ENCODE measurements at places on chromosomes 7 and 10.

DNA sequence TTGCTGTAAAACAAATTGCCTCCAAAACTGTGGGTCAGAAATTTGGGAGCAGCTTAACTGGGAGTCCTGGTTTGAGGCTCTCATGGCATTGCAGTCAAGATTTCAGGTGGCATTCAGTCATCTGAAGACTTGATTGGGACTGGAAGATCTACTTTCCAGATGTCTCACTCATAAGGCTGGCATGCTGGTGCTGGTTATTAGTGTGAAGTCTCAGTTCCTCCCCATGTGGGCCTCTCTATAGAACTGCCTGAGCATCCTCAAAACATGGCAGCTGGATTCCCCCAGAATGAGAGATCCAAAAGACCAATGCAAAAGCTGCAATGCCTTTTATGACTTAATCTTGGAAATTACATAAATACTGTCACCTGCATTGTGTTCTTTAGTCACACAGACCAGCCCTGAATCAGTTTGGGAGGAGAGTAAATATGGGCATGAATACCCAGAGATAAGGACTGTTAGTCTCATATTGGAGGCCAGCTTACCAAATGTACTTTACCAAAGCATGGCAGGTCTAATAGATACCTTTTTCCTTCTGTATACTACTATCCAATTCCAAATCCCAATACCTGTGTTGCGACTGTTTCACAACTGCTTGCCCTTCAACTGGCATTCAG, 6.5 kb upstream of the HERPUD2 start:
- no peak for DNase-seq

- no peak for DNase-seq
Observed at GRCh38 chr10:129971381-129972144, 7.5 kb upstream of the EBF3 start.

- no peak for DNase-seq
Observed at GRCh38 chr10:12401466-12401865, 52.1 kb downstream of the CAMK1D start.

- DNase-seq, result no peak
Observed at GRCh38 chr7:133310232-133310862, 57.5 kb downstream of the EXOC4 start.

DNA sequence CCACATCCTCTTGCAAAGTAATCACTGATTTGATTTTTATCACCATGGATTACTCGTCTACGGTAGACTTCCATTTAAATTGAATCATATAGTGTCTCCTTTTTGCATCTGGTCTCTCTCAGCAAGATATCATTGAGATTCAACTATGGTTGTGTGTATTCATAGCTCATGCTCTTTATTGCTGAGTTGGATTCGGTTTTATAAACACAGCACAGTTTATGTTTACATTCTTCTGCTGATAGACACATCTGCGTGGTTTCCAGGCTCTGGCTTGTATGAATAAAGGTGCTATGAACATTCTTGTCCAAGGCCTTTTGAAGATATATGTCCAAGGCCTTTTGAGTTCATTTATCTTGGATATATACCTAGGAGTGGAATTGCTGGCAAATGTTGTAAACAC, 356.5 kb upstream of the CELF2 start:
- no peak for DNase-seq

DNA sequence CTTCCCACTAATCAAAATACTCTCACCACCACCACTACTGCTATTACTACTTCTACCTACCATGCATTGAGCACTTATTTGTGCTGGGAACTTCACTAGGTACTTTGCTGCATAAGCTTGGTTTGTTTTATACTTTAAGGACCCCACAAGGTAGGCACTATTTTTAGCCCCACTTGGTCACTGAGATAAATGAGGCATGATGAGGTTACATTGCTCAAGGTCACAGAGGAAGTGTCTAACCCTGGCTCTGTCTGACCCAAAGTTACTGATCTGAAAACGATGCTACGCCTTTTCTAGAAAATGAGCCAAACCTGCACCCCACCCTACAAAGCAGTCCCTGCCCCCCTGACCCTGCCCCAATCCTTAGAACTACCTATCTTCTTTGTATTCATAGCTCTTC, 35.6 kb downstream of the NRP1 start:
- DNase-seq, result no peak

- no peak for DNase-seq
Observed at GRCh38 chr10:12490963-12491362, 141.6 kb downstream of the CAMK1D start.

DNA sequence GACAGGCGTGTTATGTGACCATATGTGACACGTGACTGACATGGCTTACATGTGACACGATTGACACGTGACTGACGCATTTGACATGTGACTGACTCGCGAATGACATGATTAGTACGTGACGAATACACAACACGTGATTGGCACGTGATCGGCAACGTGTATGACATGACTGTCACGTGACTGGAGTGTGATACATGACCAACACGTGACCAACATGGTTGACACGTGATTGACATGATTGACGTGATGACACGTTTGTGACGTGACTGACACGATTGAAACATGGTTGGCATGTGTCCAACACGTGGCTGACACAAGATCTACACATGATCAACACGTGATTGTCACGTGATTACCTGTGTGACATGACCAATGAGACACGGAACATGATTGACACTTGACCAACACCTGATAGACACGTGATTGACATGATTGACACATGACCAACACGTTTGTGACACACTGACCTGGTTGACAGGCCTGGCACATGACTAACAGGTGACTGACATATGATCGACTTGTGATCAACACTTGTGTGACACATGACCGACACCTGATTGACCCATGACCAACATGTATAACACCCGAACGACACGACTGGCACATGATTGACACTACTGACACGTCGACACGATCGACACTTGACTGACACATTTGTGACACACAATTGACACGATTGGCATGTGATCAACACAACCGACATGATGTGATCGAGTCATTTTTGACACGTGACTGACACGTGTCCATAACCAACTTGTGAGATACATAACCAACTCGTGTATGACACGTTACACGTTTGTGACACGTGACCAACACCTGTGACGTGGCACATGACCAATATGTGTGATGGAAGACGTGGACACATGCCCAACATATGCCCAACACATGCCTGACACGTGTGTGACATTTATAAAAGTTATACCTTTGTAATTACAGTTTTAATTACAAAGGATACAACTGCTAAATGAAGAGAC, 21.1 kb downstream of the CRPPA start:
- DNase-seq, result no peak

DNA sequence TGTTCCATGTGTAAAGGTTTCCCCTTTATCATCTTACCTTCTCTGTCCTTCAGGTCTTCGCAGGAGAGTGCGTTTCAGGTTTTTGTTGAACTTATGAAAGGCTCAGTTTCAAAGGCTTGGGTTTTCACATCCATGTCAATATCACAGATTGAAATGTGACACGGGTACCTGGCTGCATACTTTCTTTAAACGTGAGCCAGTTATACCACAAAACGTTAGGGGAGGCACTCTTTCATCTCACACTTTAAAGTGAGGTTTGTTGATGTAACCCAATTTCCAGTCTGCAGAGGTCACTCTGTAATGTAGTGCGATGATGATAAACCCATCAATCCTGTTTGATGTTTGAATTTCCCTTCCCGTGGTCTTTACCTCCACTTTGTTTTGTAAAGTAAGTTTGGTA, 506.9 kb downstream of the SUGCT start:
- DNase-seq, result no peak

GRCh38 chr10:69067189-69067588, 20.7 kb upstream of the SRGN start:
- no peak for DNase-seq

DNA sequence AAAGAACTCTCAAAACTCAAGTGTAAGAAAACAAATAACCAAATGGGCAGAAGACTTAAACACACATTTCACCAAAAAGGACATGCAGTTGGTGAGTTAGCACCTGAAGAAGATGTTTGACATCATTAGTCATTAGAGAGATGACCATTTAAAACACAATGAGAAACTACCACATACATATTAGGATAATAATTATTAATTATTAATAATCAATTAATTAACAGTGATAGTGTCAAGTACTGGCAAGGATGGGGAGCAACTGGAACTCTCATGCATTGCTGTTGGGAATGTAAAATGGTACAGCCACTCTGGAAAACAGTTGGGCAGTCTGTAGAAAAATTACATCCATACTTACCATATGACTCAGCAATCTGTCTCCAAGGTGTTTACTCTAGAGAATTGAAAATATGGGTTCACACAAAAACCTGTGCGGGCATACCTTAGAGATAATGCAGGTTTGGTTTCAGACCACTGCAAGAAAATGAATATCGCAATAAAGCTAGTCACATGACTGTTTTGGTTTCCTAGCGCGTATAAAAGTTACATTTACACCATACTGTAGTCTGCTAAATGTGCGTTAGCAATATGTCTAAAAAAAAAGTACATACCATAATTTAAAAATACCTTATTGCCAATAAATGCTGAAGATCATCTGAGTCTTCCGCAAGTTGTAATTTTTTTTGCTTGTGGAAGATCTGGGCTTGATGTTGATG, 30.3 kb downstream of the ARID5B start:
- DNase-seq, result no peak

GRCh38 chr10:95832216-95833041, 75.3 kb upstream of the CC2D2B start:
- DNase-seq, result no peak

DNA sequence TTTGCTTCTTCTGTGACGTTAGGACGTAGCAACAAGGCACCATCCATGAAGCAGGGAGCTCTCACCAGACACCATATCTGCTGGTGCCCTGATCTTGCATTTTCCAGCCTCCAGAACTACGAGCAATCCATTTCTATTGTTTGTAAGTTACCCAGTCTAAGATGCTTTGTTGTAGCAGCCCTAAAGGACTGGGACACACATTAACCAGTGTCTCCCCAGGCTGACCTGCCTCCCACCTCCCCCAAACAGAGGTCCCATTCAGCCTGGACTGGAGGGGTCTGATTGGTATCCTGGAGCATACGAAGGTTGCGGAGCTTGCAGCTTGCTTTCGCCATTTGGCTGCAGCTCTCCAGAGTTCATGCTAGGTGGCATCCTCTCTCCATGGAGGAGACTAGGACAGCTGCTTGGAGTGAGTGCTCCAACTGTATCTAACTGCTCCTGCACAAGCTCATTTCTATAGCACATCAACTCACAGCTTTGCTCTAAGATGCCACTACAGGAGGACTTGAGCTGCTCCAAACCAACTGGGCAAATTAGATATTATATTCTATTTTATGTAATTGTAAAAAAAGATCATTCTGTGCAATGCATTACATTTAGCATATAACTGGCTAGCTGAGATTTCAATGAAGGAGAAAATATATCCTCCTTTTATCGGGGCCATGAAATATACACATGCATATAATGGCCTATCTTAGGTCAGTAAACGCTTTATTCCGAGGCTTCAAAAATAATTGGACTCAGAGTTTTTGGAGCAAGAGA, 8.0 kb upstream of the GRK5 start:
- no peak for DNase-seq

DNA sequence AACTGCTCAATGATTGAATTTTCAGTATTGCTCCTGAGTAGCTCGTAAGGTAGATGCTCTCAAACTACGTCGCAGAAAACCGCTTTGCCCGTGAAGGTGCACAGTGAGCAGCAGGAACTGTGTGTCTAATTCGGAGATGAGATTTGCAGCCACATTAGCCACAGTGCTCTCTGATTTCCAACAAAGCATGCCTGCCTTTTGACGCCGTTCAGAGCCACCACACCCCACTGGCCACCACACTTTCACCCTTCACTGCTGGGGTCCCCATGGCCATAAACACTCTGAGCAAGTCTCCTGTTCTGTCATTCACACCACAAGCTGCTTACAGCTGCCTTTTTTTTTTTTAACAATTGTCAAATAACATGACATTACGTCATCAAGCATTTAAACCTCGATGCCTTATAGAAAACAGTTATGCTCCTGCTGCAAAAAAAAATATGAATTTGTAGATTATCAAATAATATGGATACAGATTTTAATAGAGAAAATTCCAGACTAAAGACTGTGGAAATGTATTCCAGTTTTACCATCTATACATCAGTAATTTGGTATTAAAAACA, 578.8 kb upstream of the PFKP start:
- no peak for DNase-seq

DNA sequence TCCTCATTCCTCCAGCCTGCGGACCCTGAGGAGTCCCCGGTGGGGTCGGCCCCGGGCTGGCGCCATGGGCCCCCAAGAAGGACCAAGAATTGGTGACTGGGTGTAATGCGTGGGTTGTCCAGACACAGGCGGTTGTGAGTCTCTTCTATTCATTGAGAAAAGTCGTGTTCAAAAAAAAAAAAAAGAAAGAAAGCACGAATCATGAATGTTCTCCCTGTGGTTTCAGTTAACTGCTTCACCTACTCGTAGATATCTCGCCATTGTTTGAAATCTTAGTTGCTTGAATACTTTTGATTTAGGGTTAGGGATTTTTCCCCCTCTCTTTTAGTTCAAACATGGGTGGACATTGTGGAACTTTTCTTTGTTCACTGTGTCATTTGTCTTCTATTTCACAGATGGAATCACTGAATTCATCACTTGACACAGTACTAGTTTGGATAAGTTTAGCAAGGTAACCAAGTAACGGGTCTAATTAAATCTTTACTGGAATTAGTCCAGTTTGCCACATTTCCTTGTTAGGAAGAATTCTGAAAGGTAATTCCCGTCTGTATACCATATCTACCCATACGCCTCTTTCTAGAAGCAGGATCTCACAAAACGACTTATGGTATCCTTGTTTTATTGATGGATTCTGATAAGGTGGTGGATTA, 775 bp downstream of the STARD3NL start:
- DNase-seq, result no peak

DNA sequence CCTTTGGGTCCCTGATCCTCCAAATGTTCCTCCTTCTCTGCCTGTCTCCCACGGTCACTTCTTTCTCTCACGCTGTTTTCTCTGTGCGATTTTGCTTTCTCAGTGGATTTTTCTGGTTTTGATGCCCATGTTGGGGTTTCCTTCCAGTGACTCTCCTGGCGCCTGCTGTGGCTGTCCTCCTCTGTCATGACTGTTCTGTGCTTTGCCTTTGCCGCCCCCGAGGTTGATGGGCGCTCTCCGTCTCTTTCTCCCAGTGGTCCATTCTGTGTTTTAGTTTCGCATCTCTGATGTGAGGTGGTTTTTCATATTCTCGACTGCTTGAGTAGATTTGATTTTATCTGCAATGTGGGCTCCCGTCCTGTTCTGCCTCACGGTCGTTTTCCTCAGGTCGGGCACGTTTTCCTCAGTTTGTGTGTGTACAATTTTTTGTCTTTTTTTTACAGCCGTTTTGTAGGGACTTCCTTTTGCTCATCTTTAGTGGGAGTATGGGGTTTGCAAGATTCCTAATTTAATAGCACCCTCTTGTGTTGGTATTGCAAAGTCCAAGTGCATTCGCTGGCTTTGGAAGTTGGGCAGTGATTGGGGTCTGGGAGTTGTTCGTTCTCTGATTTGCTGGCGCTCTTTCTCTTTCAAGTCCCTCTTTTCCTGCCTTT, 100.0 kb downstream of the INPP5A start:
- no peak for DNase-seq
